Neural crest cell (in vitro differentiated cells): ENCODE measurements at places on chromosomes 3 and 15.

DNA sequence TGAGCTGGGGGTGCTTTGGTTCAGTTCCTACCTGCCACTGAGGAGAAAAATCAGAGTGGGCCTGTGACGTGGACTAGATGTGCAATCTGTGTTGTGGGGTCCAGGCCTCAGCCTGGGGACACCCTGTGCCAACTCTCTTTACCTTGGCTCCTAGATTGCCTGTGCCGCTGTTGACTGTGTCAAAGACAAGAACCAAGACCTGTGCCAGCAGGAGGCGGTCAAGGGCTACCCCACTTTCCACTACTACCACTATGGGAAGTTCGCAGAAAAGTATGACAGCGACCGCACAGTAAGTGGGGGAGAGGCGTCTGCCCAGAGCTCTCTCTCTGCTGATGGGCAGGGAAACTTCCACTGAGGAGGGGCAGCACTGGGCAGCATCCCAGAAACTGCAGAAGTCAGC is 40.6 kb upstream of the SEC22A start:
- DNase-seq: no peak

DNA sequence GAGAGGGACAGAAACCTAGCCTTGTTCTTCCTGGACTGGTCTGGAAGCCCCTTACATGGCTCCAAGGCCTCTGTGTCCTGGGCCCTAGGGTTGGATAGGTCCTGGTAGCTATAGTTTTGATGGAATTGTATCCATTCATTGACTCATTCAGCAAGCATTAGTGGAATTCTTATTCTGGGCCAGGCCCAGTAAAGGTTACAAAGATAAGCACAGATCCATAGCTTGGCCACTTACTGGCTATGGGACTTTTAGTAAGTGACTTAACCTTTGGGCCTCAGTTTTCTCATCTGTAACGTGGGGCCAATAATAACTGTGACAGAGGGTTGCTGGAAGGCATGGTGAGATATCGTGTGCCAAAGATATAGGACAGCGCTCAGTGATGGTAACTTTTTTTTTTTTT is 13.6 kb upstream of the DAG1 start:
- no peak for DNase-seq

DNA sequence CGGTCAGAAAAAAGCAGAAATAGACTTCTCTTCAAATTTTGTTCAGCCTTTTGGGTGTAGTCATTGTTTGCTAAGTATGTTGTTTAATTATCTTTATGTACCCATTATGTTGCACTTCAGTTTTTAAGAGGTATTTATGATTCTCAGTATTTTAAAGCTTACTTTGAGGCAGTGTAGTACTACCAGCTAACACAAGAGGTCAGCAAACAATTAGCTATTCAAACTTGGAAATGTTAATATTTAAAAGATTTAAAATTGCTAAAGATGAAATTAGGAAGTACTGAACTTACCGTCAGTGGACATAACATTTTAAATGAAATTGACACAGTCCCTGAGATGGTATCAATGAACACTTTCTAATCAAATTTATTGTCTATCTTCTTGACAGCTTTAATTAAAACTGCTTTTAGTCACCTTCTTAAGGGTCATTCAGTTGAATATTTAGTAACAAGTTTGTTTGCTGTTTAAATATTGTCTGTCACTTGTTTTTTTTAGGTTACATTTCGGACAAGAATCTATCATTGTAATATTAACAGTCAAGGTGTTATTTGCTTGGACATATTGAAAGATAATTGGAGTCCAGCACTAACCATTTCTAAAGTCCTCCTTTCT is 28.1 kb downstream of the NKIRAS1 start:
- no peak for DNase-seq

- DNase-seq: no peak
Observed at GRCh38 chr3:12237912-12238650, 50.8 kb upstream of the PPARG start.

GRCh38 chr3:54550221-54550977 is 377.5 kb downstream of the LRTM1 start:
- DNase-seq: no peak

- no peak for DNase-seq
Observed at GRCh38 chr3:123148772-123149171, 53.0 kb upstream of the SEC22A start.

- DNase-seq: no peak
Observed at GRCh38 chr3:124075753-124076152, 83.8 kb upstream of the ROPN1 start.

DNA sequence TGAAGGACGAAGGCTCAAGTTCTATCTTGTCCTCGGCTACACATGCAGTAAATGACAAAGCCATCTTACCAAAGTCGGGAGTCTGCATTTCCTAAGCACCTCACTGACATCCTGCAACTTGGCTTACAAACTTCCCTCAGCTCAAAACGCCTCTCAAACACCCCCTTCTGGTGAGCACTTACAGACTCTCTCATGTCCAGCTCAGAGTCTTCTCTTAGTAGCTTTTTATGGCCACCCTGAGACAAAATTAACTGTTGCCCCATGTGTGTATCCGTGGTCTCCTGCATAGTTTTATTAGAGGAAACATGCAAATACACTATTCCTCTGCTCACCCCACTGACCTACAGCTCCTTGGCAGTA is 819.7 kb downstream of the FHIT start:
- DNase-seq: no peak

GRCh38 chr15:25811481-25811906 is 51.6 kb downstream of the ATP10A start:
- DNase-seq: no peak

DNA sequence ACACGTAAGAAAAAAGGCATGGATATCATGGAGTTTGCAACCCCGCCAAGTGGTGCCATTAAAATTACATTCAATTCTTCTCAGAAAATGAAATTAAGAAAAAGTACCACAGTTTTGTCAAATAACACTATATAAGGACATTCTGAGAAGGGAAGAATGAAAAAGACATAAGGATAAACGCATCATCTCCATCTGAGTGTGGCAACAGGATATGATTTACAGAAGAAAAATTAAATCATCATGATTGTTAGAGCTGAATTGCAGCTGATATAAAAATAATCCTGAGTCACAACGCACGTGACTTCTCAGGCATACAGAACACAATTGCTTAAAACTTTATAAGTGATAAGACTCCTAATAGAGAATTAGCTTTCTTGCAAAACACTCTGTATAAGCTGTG is 133.8 kb downstream of the GREM1 start:
- no peak for DNase-seq

- DNase-seq: no peak
Observed at GRCh38 chr3:51954105-51954504, 1.1 kb upstream of the GPR62 start.

DNA sequence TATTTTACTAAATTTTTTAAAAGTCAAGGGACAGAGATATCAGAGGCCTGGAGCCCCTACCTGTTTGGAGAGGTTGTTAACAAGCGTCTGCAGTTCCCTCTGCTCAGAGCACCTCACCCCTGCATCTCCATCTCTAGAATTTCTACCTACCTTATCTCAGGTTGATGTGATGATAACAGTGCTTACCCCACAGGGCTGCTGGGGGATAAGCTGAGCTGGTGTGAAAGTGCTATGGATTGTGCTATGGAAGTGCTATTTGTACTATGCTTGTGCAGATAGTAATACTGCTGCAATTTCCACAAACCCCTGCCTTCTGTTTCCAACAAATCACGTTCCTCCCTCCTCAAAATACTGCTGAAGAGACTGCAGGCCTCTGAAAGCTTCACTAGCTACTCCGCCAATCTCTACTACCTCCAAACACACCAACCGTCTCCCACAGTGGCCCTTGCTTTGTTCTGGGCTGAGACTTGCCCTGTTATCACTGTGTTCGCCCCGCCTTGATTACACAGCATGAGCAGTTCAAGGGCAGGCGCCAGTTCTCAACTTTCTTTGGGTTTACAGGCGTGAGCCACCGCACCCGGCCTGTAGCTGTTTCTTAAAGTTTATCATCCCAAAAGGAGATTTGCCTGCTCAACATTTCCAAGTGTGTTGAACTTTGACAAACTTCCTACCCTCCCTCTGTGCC is 28.4 kb upstream of the PARL start:
- no peak for DNase-seq
